ENCODE measurements at places on chromosomes 16 and 17.

DNA sequence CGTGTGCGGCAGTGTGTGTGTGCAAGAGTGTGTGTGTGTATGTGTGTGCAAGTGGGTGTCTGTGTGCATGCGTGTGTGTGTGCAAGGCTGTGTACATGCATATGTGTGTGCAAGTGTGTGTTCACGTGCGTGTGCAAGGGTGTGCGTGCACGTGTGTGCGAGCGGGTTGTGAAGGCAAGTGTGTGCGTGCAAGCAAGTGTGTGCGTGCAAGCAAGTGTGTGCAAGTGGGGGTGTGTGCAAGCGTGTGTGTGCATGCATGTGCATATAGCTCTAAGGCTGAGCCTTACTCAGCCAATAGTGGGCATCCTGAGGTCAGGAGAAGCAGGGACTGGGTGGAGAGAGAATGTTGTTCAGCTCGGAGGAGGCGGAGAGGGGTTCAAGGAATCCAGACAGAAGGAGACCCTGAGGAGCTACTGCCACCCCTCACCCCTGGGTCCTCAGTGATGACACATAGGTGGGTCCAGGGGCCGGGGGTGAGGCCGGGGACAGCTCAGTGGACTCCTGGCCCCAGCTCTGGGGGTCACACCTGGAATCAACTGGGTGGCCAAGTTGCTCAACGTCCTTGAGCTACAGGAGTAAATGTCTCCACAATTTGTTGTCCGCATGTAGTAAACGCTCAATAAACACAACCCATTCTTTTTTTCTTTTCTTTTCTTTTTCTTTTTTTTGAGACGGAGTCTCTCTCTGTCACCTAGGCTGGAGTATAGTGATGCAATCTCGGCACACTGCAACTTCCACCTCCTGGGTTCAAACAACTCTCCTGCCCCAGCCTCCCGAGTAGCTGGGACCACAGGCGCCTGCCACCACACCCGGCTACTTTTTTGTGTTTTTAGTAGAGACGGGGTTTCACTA, 1.8 kb downstream of the PRR29 start:
- no peak for DNase-seq

- DNase-seq, result no peak
These were observed 21.7 kb downstream of the PRMT7 start for GRCh38 chr16:68332411-68333121.

DNA sequence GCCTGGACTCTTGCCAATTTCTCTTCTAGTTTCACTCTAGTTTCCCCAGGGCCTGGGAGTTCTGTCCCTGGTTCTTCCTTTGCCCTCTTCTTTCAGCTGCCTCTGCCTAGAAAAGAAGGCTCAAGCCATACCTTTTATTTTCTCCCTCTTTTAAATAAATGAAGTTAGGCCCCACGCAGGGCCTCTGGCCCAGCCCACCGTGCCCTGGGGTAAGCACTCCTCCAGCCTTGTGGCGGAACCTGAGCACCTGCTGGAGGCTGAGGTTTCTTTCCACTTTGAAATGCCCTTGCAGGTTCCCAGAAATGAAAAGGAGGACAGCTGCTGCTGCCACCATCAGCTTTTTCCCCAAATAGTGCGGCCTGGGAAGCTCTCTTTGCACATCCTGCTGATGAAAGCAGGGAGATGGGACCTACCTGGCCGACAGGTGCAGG, 139.4 kb downstream of the CCDC182 start:
- DNase-seq, result no peak

DNA sequence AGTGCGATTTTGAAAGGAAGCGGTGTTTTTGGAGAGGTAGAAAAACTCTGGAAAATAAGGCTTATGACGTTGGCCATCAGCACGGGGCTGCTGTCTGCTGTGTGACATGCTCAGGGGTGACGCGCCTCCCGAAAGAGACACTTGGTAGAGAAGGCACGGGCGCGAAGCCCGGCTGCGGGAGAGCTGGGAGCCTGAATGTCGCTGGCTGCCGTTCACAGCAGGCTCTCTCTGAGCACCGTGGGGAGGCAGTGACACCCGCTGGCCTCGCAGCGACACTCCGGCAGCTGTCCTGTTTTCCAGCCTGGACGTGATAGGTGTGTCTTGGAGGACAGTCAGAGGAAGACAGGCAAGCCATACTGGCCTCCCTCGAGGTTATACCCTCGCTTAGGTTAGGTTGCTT, 759.1 kb upstream of the RBFOX1 start:
- no peak for DNase-seq

DNA sequence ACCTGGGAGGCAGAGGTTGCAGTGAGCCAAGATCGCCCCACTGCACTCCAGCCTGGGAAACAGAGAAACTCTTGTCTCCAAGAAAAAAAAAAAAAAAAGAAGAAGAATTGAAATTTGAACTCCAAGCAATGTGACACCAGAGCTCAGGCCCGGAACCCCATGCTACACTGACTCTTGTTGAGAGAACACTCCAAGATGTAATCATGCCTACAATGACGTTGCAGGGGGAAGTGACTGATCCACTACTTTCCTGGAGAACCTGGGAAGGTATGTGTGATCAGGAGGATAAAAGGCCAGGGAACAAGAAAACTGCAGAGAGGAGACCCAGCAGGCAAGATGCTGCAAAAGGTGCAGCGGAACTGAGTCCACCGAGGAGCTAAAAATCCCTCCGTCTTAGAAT, 57.9 kb downstream of the ADCY9 start:
- no peak for DNase-seq

DNA sequence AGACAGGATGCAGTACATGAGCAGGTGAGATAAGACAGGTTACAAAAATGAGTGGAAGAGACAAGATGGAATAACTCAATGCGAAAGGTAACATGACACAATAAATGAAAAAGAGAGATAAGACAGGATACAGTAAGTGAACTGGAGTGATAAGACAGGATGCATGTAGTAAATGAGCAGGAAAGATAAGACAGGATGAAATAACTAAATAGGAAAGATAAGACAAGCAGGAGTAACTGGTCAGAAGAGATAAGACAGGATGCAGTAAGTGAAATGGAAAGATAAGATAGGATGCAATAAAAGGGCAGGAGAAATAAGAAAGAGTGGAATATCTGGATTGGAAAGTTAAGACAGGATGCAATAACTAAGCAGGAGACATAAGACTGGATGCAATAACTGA, 8.3 kb upstream of the MYH4 start:
- no peak for DNase-seq

DNA sequence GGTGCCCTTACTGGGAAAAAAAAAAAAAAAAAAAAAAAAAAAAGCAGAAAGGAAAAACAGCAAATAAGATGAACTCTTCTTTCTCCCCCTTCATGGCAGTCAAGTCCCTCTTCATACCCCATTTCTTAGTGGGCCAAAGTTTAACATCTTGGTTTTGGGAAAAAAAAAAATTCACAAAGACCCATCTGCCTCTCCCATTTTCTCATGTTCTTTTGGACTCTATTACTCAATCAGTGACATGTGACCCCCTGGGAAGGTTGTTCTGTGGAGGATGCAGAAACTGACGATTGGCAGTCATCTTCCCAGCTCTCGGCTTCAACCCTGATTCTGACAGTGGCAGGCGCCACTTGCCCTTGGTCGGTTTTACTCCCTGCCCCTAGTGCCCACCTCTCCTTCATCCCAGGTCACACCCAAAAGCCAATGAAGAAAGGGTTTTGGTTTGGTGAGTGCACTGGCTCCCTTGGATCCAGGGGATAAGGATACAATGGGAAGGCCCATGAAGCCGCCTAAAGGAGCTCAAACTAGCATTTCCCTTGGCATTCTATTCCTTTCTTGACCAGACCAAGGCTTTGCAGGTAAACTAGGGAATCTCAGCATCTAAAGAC, 60.7 kb upstream of the TBX2 start:
- DNase-seq, result no peak

- DNase-seq, result no peak
These were observed 1.3 kb downstream of the GPATCH8 start for GRCh38 chr17:44501866-44502375.

GRCh38 chr16:78956859-78957258, 643.7 kb downstream of the MAF start:
- no peak for DNase-seq

DNA sequence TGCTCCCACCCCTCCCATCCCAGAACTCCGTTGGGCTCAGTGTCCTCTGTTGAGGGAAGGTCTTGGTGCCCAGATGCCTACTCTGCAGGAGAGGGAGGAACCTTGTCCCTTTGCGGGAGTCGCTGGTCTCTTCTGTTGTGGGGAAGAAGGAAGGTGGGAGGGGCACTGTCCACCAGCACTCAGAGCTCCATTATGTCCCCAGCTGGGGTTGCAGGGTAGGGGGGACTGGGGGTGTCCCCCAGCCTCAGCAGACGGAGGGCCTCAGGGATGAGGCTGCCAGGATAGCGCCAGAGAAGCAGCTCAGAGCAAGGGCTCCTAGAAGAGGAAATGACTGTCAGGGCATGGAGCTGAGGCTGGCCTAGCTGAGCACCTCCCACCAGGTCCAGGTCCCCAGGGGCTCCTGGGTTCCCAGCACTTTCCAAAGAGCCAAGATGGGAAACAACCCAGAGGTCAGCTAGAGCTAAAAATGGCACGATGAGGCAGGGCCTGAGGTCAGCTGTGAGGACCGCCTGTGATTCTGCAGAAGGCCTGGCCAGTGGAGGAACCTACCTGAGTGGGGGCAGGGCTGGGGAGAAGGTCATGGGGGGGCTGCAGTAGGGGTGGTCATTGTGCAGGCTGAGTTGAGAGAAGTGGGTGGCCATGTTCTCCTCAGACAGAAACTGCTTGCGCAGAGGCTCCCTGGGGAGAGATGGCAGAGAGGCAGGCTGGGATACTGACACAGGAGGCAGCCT, 893 bp downstream of the HCFC1R1 start:
- no peak for DNase-seq

GRCh38 chr17:3915995-3916696, at the start of gene P2RX1:
P2RX1 (minus strand) TSS chr17:3916465; CDS start chr17:3916225, 240 bp downstream.
- DNase-seq, result peak; percentile 9

GRCh38 chr16:71367241-71367976, 8.9 kb downstream of the CALB2 start:
- no peak for DNase-seq

- no peak for DNase-seq
These were observed 26.1 kb downstream of the LGALS3BP start for GRCh38 chr17:78953356-78954350.

DNA sequence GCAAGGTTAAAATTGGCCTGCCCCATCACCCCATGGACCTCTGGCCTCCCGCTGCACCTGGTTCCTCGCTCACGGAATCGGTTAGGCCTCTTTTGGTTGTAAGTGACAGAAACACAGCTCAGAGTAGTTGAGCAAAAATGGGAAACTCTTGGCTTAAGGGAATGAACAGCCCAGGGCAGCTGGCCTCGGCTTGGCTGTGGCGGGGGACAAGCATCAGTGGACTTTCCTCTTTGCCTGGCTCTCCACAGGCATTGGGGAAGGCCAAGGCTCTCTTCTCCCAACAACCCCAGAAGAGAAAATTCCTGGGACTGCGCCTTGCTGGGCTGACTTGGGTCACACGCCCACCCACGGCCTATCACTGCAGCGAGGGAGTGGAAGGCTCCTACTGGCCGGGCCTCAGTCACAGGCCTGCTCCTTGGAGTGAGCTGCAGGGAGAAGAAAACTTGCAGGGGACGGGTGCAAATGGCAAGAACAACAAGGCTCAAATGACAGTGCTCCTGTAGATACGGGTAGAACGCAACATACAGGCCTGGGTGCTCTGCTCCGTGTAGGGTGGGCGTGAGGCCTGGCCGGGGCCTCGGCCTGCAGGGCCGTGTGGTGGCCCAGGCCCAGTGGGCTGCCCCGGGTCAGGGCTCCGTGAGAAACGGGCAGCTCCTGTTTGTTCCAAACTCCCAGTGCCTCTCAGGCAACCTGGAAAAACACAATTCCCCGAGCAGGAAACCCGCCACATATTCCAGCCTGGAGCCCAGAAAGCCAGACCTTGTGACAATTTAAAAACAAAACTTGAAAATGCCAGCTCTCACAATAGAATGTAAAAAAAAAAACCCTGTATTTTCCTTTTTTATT, 25.0 kb upstream of the ATP2A3 start:
- no peak for DNase-seq

- DNase-seq, result no peak
These were observed 9.6 kb downstream of the CANT1 start for GRCh38 chr17:78999947-79000395.

DNA sequence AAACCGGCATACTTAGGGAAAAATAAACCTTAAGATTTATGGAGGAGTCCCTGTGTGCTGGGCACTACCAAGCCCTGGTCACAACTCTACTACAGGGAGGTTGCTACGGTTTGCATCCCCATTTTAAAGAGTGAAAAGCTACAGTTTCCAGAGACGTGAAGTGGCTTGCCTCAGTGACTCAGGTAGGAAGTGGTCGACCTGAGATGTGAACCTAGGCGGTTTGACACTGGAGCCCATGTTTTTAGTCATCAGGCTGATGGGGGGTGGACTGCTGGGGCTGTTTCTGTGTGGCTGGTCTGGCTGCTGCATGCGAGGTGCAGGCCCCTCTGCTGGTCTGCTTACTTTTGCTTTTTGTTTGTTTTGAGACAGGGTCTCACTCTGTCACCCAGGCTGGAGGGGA, 6.6 kb downstream of the COX6A2 start:
- DNase-seq, result peak; percentile 50

- no peak for DNase-seq
These were observed 3.2 kb upstream of the KRT10 start for GRCh38 chr17:40825599-40825998.

GRCh38 chr17:77441130-77441920, 300.6 kb downstream of the SEC14L1 start:
- peak; percentile 75 for DNase-seq

DNA sequence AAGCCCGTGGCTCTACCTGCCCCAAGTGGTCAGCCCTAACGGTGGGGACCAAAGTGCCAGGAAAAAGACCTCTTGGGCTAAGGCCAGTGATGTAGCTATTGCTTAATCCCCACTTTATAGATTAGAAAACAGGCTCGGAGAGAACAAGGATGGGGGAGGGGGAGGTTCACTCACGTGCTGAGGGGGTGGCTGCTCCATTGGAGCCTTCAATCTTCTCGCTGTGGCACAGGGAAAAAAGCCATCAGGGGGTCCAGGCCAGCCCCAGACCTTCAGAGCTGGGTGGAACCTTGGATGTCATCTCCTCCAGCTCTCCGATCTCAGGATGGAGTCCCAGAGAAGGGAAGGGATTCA, 45.9 kb downstream of the SRCIN1 start:
- no peak for DNase-seq

DNA sequence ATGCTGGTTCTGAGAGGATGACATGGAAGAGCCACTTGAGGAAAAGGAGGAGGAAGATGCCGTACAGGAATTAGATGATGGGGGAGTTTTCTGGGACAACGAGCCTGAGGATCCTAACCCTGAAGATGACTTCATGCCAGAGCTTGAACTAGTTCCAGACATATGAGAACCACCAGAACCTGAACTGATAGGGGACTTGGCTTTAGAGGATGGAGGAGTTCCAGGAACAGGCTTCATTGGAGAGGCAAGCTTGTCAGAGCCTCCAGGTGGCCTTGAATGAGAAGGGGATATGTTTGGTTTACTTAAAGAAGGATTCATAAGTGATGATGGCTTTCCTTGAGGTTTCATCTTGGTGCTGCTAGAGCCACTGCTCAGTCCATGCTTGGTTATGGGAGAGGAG, 6.9 kb upstream of the FBXL20 start:
- DNase-seq, result no peak

GRCh38 chr17:14840616-14841231, 424.4 kb downstream of the PMP22 start:
- DNase-seq, result no peak

Data from stimulated activated naive CD4-positive, alpha-beta T cell treated with Interleukin-2 at 50 U/mL for 16 hours (primary cell).